ENCODE measurements at places on chromosomes 11 and 22.

DNA sequence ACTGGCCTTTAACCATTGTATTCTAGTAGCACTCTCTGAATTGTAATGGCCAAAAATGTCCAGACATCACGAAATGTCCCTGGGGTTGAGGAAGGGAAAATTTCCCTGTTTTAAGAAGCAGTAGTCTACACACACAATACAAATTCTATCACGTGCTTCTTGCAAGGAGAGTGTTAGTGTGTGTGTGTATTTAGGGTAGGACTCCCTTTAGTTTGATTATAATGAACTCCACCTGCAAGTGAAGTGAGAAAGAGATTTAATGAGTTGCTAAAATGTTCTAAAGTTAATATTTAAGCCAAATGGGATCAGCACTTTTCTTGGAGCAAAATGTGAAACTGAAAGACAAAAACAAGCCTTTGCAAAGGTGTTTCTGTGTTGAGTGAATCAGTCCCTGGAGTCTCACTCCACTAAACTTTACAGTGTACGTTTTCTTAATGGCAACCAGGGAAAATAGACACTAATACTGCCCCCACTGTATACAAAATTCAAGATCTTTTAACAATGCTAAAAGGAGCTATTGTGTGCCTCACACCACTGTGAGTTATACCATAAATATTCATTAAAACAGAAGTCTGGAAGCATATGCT is 590.3 kb upstream of the TENM4 start:
- no peak for DNase-seq

DNA sequence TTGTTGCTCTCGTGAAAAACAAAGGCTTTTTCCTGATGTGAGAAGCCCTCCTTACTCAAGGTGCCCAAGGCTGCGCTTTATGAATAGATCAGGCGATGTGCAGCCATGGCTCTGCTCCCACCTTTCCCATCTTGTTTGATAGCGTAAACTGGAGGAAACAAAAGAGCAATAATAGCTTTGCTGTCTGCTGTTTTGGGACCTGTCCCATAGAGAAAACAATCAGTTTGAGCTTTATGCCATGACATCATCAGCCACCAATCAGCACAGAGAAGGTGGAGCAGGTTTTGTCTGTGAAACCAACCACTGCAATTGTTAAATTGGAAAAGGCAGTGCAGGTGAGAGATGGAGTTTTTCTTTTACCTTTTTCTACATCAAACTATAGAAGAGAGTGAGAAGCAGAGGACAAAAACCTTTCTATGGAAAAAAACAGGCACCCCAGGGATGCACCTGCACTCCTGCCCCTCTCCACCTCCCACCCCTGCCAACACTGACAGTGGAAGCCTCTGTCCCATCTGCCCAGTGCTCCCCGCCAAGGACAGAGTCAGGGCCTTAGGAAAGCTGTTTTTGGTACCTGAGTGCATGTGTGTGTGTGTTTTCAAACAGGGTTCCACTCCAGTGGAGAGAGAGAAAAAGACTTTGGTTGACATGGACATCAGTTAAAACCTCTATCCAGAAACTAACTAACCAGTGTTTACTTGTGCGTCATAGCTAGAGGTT is 80.7 kb downstream of the MICAL3 start:
- DNase-seq = no peak

- DNase-seq = no peak
Measured at GRCh38 chr11:119445850-119446249, 22.9 kb upstream of the THY1 start.

DNA sequence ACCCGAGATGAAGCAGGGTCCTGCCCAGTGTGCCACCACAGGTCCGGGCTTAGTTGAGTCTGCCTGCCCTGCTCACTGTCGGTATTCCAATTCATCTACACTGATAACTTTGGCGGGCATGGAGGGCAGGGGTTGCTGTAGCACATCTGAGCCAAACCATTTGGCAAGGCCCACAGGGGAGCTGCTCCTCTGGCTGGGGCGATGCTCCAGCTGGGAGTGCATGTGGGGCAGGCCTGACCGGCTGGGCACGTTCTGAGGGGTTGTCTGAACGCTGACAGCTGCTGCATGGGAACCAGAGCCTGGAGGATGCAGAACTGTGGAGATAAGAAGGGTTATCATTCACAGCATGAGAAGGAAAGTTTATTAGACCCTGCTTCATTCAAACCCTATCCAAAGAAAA is 40.4 kb downstream of the DRG1 start:
- DNase-seq = no peak
